ENCODE measurements at places on chromosomes 11 and 22.

DNA sequence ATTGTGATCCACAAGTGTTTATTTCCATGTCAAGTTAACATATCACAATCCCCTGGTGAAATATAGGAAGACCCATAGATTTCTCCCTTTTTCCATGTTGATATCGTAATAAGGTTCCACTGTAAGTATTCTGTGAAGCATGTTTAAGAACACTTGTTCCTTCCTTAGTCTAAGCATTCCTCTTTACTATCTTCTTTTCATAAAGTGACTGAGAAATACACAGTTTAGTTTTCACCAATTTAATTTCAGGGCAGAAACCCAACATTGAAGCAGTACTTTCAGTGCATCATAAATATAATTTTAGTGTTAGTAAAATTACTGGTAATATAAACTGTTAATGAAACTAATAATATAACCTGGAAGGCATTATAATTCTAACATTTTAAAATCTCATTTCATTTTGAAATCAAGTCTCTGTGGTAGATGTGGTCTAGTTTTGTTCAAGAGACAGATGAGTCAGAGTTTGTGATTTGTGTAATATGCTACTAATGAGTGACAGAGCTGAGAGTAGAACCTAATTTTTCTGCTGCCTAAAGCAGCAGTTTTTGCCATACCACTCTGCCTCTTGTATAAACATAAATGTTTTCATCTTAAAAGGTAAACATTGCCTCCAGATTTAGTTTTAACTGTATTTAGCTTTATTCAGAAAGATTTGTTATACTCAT, 79.4 kb downstream of the ATM start:
- DNase-seq = no peak

GRCh38 chr11:94926698-94927237, 46.6 kb downstream of the CWC15 start:
- no peak for DNase-seq

DNA sequence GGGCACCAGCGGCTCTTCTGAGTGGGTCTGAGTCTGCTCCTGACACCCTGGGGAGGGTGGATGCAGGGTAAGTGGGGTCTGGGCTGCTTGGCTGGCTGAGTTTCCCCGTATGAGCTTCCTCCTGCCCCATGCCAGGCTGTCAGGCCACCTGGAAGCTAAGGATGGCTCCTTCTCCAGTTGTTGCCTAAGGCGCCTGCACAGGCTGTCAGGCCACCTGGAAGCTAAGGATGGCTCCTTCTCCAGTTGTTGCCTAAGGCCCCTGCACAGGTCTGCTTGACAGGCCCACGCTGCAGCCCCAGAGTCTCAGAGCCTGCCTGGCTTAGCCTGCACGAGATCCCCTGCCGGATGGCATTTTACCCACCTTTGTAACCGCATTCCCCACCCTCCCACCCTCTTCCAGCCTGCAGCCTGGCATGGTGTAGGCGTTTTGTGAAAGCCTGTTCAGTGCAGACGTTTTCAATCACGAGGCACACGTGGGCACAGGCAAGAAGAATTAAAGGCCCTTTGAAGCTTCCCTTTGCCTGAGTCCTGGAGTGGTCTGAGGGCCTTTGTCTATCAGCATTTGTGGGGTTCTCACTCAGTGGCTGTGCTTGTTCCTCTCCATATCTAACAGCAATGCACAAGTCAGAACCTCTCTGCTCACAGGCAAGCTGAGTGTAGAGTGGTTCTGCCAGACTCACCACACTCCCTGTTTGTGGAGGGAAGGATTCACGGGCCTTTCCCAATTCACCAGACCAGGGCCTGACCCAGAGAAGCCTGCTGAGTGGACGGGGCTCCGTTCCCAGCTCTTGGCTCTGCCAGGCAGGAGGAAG, 40.2 kb upstream of the B3GAT1 start:
- DNase-seq = no peak

DNA sequence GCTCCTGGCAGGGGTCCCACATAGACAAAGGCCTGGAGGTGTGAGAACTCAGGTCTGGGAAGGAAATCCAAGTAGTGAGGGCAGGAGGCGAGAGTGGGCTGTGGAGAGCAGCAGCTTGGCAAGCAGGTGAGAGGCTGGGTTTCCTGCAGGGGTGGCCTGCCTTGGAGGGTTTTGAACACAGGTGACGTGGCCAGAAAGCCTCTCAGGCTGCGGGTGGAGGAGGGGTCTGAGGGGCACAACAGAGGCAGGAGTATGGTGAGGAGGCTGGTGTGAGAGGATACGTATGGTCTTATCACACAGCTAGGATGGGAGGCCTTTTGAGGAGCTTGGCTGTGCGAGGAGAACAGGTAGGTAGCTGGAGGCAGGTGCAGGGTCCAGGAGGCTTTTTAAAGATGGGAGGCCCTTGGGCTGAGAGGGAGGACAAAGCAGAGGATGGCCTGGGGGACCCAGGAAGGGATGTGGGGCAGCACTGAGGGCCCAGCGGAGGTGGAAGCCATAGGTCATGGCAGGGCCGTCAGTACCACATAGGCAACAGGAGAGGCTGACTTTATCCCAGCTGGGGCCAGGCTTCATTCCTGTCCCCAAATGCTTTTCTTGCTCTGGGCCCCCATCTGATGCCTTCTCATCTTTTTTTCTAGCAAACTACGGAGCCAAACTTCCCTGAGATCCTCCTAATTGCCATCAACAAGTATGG, 84.4 kb downstream of the MYO7A start:
- DNase-seq = no peak

DNA sequence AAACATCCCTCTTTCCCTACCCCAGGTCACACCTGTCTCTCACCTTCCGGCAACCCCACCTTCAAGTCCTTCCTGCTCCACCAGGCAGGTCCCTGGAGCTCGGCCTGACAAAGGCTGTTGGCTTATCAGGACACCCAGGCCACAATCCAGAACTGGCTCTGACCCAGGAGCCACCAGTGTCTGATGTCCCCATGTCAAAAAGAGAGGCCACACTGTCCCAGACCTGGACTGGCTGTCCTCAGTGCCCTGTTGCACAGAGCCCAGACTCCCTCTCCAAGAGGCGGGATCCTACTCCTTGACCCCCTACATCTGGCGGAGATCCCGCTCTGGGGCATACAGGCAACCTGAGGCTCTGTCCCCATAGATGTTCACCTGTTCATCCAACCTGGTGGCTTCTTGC, 116.0 kb downstream of the MN1 start:
- no peak for DNase-seq
